ENCODE measurements at places on chromosomes 7 and 10.
A peak's percentile ranks its signal among the peaks of the same experiment; 100 is the strongest.

DNA sequence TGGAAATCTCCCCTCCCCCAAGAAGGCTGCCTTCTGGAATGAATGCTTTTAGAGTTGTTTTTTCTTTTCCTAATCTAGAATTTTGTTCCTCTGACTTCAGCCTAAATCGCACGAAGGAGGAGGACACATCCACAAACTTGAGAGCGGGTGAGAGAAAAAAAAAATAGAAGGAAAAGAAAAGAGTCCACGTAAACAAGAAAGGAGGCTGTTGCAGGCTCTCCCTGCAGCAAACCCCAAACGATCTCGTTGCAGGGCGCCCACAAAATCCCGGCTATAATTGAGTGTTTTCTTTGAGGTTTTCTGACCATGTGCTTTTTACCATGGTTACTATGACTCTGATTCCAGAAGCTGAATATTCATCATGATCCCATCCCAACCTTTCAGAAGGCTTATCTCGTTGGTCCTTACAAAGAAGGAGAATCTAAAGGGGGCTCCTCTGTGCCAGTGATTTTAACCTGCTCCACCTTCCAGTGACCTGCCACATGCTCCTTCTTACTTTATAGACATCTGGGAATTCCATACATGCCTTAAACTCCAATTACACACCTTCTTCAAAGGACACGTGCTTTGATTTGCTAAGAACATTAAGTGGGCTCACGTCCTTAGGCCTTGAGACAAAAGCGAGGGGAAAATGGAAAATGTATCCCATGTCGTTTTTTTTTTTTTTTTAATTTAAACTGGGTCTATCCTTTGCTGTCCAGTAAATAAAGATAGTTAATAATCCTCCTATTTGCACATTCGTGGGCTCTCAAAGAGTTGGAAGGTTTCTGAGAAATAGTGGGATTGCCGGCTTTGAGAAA, 5.8 kb downstream of the TWIST1 start:
- ATAC-seq, result no peak

GRCh38 chr7:142913051-142913450, 20.5 kb downstream of the TRPV5 start:
- no peak for ATAC-seq

- no peak for ATAC-seq
These were observed 78.0 kb downstream of the WDR37 start for GRCh38 chr10:1134156-1134555.

DNA sequence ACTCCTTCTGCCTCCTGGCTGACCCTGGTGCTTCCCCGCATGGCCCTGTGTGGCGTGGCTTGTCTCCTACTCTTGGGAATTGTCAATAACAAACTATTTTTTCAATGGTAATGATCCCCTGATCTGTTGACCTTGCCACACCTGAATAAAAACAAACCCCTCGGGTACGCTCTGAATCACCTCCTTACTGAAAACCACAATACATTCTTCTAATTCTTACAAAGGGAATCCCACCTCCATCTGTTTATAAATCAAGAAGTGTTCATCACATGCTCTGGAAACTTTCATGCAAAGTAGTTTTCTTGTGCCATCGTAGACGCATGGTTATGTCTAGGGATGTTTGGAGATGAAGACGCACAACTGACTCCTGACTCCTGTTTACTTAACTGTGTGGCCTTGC, 245.8 kb downstream of the FRMD4A start:
- no peak for ATAC-seq

- ATAC-seq, result no peak
These were observed 107.0 kb upstream of the ZMIZ1 start for GRCh38 chr10:78961760-78962159.

DNA sequence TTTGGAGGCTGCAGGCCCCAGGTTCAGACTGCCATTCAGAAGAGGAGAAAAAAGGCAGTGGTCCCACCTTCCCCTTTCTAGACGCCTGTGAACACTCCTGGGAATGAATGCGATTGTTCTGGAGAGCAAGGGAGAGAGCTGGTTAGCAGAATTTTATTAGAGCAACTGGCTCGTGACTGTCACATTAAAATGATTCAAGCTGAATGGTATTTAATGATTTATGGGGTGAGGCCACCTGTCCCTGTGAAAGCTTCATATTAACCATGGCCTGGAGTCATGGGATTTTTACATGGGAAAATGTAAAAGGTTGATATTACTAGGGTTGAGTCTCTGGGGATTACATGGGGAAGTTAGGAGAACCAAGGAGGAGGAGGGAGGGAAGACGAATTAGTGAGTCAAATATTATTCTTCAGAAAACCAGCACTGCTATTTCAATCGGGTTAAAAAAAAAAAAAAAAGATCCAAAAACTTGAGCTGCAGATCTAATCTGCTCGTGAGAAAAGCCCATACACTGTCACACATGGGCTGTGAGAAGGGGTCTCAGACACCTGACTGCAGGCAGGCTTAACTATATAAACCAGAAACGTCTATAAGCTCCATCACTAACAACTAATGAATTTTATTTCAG, 8.3 kb downstream of the CXCL12 start:
- no peak for ATAC-seq

DNA sequence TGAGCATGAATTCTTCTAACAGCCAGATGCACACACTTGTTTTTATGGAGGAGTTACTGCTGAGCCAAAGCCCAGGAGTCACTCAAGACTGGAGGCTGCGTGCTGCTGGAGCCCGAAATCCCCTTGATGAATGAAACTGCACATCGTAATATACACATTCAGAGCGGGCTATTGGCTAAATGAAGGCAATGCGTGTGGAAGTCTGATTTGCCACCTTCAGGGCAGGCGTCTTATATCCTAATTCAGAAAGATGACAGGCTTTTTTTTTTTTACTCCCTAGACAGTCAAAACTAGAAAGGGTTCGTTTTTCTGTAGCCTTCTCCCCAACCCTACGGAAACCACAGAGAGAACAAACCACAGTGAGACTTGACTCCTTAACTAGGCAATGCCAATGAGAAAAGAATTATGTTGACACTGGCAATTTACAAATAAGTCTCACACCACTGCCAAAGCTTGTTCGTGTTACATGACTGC, 227.2 kb upstream of the KLF14 start:
- ATAC-seq, result peak; percentile 90

- peak; percentile 49 for ATAC-seq
These were observed 570 bp downstream of the TBC1D12 start for GRCh38 chr10:94402843-94403379.

GRCh38 chr7:149147072-149147751, at the start of gene ZNF398:
Gene ZNF398 (plus strand): TSS chr7:149147453. CDS start chr7:149147743, 290 bp downstream.
- peak; percentile 91 for ATAC-seq

GRCh38 chr10:33483816-33484190, 149.3 kb upstream of the NRP1 start:
- ATAC-seq, result no peak

GRCh38 chr10:77116904-77117303, 520.7 kb downstream of the KCNMA1 start:
- no peak for ATAC-seq

- ATAC-seq, result no peak
These were observed 16.1 kb upstream of the GDF10 start for GRCh38 chr10:47283848-47284247.

DNA sequence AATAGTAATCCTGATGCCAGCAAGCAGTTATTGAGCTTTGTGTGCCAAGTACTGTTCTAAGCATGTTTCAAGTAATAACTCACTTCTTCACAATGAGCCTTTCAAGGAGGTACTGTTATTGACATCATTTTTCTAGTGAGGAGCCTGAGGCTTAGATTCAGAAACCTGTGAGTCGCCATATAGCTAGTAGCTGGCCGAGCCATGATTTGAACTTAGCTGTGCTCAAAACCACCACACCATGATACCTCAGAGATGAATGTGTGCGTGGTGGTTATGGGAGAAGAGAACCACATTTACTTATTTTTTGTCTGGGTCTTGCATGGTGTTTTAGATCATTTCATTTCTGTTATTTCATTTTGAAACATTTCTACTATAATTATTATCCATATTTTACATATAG, 578.9 kb downstream of the AUTS2 start:
- ATAC-seq, result no peak

- ATAC-seq, result no peak
These were observed 431.9 kb downstream of the TNS3 start for GRCh38 chr7:47149971-47150370.

DNA sequence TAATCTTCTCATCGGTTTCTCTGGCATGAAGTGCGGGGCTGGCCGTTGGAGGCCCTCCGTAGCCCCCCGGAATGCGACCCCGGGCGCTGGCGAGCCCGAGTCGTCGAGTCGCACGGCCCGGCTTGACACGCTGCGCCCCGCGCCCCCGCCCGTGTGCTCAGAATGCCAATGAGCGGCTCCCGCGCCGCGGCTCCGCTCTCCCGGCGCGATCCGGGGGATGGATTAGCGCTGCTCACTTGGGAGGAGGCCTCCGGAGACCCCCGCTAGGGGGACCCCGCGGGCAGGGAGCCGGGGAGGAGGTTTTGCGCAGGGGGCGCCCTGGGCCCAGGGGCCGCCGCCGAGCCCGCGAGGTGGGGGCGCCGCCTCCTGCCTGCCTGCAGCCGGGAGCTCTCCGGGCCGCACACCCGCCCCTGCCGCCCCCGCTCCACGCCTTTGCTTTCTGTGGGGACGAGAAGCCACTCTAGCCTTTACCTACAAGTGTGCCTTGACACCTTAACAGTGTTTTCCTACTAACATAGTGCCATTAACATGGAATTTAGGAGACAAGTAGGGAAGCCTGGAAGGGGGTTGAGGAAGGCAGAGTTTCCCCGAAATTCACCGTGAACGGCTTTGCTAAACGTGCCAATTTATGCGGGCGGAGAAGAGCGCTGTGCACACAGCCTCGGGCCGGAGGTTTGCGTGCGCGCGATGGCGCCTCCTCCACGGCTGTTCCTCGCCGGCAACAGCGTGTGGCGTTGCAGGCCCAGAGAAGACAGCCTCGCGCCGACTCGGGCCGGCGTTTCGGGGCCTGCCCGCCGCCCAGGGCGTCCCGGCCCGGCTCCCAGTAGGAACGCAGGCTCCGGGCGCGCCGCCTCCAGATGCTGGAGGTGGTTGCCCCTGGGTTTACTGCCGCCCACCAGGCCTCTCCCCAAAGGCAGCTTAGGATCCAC, 7.1 kb downstream of the SHH start:
- peak; percentile 50 for ATAC-seq

DNA sequence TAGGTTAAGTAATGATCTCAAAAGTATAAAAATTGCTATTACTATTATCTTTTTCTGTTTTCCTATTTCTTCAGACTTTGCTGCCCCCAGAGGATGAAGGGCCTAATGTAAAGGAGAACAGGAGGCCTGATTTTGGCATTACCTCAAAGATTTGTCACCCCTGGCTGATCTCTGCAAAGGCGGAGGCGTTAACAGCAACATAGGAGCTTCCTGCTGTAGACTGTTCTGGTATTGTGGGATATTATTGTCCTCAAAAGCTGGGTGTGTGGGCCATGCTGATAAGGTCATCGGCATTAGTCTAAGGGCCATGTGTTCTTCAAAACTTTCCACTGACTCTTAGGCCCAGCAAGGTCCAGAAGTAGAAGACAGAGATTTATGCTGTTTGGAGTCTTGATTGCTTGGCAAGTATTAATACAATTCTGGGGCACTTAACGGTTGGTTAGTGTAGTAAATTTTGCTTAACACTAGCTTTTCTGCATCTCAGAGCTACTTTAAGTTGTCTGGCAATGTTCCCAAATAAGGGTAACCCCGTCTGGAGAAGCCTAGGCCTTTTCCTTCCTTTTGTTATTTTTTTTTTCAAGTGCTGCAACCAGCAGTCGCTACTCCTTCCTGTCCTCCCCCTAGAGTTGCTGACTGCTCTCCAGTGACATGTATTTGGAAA, 14.0 kb upstream of the ENTPD1 start:
- ATAC-seq, result peak; percentile 92

DNA sequence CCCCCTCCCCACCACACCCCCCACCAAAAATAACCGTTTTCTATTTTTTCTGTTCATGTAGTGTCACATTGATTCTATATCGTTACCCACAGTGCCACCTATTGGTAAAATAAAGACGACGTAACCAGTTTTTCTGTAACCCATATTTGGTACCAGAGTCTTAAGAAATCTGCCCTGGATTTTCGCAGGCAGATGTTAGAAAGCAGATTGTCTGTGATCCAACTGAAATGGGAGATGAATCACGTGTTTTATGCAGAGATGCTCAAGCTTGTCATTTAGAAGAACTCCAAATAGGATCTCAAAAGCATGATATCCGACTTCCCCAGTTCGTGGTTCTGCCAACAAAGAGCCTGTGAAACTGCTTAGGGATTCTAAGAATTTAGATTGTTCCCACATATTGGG, 261.1 kb upstream of the CSTF2T start:
- ATAC-seq, result no peak

DNA sequence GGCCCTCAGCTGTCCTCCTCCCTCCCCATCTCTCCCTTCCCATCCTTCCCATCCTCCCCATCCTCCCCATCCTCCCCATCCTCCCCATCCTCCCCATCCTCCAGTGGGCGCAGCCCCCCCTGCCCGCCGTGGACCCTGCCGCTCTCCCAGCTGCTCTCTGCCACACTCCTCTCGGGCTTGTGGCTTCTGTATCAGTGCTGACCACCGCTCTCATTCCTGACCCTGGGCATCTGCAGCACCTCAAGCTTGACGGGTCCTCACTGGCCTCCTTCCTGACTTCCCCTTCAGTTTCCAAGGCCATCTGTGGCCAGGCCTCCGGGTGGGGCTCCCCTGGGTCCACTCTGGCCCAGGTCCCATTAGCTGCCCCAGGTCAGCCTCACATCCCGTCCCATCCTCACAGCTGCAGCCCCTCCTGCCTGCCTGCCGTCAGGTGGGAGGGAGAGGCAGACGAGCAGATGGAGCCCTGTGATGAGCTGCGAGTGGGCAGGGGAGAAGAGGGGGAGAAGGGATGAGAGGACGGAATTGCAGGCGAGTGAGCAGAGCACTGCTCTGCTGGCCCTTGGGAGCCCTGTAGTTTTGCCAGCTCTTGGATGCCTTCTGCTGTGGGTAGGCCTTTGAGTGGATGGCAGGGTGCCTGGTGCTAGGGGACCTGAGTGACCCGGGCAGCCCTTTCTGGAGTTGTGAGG, 35.7 kb downstream of the LHPP start:
- ATAC-seq, result no peak

DNA sequence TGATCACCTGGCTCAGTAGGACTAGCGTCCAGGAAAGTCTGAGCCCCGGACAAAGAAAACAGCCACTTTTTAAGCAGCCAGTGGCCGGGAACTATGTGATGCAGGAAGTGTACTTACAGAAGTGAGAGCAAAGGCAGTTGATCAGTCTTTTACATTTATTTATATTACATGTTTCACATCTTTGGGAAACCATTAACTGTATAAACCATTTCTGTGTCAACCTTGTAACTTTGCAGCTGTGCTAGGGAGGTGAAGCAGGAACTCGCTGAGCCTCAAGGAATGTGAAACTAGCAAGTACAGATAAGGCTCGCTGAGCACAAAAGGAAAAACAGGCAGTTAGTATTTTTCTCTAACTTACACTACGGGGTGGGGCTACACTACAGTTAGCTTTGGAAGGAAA, 39.9 kb upstream of the HECW1 start:
- ATAC-seq, result no peak

GRCh38 chr7:70533614-70534013, 598.3 kb upstream of the GALNT17 start:
- no peak for ATAC-seq

- no peak for ATAC-seq
These were observed 214.7 kb downstream of the CELF2 start for GRCh38 chr10:11232222-11232961.

- no peak for ATAC-seq
These were observed 247.0 kb downstream of the SORCS1 start for GRCh38 chr10:106917452-106918055.

- ATAC-seq, result no peak
These were observed 545.1 kb upstream of the GALNT17 start for GRCh38 chr7:70586822-70587221.

GRCh38 chr7:116730097-116731022, 58.4 kb downstream of the MET start:
- ATAC-seq, result no peak

- no peak for ATAC-seq
These were observed 417.5 kb upstream of the ZMIZ1 start for GRCh38 chr10:78651287-78651686.
